ENCODE measurements at places on chromosomes 7 and 10.

DNA sequence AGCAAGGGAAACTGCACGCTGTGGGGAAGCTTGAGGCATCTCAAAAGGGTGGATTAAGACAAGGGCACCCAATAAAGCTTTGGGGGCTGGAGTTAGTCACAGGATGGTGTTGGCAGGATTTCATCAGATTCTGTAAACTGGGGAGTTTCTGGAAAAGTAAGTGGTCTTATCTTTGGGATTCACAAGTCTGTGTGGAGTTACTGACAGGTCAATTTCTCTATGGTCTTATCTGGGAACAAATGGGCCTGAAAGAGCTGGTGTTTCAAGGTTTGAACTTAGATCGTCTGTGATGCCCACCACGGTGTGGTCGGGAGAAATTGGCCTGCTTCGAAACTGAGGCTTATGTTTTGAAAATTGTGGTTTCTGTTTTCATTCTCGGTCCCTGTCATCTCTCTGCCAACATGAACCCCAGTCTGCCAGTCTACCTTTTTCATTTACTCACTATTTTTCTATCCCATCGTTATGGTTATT is 23.8 kb upstream of the AOAH start:
- no peak for DNase-seq

DNA sequence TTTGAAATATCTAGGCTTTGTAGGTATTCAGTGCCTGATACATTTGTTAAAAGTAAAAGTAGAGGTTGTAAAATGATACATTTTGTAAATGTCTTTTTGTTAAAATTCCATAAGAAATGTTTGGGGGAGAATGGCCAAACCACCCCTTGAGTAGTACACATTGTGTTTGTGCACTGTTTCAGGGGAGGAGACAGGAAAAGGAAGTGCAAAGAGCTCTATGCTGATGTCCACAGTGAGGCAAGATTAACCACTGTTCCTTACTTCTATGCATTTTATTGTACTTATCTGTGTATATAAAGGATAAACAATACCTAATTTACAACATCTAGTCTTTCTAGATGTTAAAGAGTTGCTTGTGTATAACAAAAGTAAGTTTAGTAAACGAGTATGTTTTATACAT is 7.4 kb upstream of the CYCS start:
- no peak for DNase-seq

DNA sequence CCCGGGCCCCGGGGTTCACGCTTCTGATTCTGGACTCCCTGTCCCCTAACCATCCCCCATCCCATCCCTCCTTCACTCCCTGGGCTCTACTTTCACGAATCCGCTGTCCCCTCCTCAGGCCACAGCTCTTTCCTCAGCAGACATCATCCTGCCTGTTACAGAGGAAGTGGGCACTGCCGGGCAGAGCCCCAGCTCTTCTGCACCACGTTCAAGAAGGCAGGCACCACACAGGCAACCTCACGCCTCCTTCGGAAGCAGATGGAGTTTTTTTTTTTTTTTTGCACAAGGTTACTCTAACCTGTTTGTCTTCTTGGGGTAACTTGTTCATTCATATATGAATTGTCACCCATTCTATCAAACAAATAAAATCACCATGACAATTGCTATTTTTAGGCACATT is 17.9 kb upstream of the ZNF32 start:
- DNase-seq: no peak

DNA sequence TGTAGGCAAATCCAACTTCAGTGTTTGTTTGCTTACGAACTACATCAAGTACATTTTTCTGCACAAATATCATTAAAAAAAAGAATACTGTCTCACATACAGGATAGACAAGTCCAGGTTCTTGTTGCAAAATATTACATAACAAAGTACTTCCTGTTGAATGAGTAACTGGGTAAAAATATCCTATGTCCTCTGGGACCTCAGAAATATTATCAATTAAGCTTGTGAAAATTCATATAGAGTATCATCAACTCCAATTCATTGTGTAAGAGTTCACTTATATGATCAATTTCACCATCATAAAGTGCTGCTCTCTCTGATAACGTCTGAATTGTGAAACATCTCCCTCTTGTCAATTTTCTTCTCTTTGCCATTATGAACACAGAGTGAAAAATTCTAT is 22.6 kb downstream of the HERC4 start:
- DNase-seq: no peak

DNA sequence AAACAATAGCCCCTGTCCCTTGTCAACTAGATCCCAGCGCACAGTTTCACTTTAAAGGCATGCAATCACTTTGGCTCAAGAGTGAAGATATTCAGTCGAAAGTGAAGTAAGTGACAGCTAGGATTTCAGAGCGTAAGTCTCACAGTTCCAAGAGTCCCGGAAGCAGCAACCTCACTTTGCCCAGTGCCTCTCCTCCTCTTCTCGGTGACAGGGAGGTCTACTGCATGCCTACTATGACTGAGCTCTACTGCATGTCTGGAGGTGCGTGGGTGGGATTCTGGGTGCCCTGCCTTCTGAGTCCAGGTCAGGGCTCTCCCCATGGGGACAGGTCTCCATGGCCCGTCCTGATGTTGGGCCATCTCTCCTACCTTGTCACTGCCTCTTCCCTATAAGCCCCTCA is 17.0 kb downstream of the PRKCQ start:
- no peak for DNase-seq

GRCh38 chr10:85187047-85187446 is 858.7 kb downstream of the CCSER2 start:
- DNase-seq: no peak

- DNase-seq: no peak
Observed at GRCh38 chr10:123800821-123801220, 90.8 kb downstream of the CPXM2 start.

DNA sequence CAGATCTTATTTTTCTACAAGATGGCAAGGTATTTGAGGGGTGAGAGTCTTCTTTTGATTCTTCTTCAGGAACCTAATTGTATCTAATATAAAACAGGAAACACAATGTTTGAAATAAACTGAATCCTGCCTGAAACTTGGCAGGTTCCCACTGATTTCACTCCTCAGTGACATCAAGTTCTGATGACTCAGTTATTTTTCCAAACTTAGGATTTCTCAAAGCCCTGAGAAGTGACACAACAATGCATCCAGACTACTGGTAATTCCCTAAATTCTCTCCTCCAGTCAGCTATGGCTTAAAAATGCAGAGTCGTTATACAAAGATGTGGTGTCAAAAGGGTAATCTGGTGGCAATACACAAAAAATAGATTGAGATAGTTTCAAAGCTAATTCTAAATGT is 80.9 kb downstream of the ABLIM1 start:
- peak; percentile 1 for DNase-seq

DNA sequence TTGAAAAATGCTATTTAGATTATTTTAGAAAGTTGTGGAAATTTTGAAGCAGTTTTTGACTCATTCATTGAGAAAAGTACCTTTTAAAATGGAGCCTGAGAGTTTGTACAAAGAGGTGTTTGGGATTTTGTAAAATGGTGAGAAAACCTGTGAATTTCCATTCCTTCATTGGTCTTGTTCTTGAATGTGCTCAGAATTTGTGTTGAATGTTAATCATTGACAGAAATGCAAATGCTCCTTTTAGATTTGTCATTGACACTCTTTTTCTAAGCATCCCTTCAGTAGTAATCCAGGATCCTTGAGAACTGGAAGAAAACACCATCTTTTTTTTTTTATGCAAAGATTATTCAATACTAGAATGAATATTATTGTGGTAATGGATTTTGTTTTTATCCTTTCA is 74.8 kb downstream of the LCOR start:
- no peak for DNase-seq

DNA sequence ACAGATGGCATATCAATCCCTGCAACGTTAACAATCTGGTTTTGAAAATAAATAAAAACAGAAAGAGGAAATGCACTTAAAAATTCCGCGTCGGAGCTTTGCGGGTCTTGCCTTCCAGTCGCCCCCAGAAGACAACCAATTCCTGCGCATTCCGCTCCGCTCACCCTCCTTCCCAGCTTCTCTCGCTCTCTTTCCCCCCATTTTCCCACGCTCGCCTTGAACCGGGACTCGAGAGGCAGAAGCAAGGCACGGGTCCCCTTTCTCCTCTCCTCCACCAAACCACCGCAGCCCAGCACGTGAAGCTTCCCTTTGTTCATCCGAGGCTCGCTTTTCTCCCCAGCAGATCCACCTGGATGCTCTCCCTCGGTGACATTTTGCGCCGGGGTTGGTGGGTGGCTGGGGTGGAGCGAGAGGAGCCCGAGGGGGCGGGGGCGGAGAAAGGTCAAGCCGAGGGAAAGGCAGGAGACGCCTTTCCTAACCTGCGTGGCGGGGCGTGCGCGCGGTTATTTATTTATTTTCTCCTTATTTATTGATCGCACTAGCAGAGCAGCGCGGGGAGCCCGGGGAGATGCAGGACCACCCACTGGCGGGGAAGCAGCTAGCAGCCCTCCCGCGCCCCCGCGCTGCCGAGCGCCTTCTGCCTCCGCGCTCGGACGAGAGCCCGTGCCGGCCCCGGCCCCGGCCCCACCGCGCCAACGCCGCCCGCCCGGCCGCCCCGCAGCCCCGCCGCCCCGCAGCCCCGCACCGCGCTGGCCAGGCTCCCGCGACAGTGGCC is at the start of gene KCND2:
KCND2 (plus strand) TSS at position 475 of the 775 bp plus-strand sequence.
- no peak for DNase-seq

GRCh38 chr10:109898007-109898406 is 25.3 kb downstream of the XPNPEP1 start:
- no peak for DNase-seq

- peak; percentile 88 for DNase-seq
Observed at GRCh38 chr10:105017116-105017515, 376.0 kb downstream of the SORCS3 start.

- DNase-seq: no peak
Observed at GRCh38 chr7:155789001-155789725, 23.1 kb downstream of the SHH start.

DNA sequence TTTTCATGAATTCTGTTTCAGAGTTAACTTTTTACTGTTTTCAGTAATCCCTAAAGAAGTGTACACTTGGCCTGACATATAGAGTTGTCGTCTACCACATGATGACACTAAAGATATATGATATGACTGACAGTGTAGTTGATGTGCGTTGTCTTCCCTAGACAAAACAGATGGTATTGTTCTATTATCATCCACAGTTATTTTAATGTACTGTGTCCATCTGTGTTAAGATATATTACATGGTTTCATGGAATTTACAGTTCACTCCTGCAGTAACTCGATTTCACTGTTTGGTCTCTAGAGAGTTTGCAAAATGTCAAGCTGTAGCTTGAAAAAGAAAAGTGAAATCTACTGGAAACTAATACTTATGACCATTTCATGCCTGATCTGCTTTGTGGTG is 18.1 kb downstream of the FOXP2 start:
- DNase-seq: no peak

- DNase-seq: no peak
Observed at GRCh38 chr7:492714-493065, 27.0 kb downstream of the PDGFA start.

DNA sequence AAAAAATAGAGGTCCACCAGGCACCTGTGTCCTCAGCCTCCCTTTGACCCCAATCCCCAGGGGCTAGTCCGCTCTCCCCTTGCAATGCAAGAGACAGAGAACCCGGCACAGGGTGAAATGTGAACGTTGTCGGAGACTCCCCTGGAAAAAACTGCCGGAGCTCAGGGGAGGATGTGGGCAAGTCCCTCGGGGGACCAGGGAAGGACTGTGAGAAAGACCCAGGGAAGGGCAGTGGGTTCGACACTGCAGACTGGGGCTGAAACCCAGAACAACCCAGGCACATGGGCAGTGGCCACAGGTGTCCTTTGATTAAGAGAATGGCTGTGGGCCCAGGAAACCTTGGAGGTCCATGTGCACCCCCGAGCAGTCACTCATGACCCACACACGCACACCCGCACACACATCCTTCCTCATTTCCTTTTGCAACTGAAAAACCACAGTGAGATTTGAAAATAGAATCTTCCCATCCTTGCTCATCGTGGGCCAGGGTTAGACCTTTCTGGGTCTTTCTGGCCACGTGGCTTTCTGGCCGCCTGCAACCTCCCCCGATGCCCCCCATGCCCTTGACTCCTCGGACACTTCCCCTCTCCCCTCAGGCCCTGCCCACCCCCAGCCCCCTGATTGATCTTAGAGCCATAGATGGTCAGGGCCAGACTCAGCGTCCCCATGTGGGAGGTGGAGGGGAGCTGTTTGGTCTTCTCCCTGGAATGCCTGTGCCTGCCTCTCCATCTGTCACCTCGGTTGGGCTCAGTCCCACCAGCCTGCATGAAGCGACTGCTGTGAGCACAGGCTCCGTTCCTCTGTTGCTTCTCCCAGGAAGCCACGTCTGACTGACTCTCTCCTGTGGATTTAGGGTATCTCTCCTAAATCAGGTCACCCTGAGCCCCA is 7.9 kb downstream of the LAT2 start:
- peak; percentile 34 for DNase-seq

DNA sequence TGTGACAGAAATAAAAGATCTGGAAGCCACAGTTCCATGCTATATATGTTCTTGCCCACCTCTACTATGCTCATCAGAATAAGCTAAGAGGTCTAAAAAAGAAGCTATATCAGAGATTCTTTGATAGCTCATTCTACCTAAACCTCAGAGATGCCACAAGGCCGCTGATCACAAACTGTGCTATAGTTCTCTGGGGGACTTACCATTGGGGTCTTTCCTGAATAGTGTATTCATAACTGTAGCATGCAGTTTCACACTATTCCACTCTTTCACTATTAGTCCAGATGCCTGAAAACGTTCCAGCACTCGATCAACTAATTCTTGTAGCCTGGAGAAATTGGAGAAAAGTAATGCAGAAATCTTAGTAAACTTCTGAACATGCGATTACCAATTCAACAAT is 44.5 kb upstream of the SPOCK2 start:
- DNase-seq: no peak

GRCh38 chr7:1848911-1849311 is 178.8 kb downstream of the ELFN1 start:
- DNase-seq: no peak

DNA sequence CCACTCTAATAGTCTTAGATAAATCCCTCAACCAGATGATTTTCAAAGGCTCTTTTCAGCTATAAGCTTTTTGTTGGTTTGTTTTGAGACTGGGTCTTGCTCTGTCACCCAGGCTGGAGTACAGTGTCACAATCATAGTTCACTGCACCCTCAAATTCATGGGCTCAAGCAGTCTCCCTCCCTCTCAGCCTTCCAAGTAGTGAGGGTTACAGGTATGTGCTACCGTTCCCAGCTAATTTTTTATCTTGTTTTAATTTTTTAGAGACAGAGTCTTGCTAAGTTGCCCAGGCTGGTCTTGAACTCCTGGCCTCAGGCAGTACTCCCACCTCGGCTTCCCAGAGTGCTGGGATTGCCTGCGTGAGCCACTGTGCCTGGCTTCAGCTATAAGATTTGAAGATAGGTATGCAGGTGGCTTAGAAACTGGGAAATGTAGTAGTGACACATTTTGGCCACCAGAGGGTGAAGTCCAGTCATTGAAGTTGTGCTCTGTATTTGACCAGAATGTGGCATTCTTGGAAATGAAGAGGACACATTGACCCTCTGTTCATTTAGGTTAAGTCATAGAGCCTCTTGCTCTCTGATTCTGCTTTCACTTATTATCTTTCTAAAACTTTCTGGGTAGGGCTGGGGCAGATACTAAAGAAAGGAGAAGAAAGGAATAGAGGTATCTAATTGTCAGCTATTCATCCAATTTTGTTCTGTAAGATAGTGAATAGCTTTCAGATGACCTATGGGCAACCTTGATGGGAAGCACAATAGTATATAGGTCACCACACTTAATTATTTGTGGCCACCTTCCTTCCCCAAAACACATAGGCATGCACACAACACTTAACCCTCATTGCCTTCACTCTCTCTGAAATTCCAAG is 36.0 kb downstream of the R3HCC1L start:
- DNase-seq: peak; percentile 35

- no peak for DNase-seq
Observed at GRCh38 chr7:1060315-1061072, 16.1 kb downstream of the GPR146 start.

- no peak for DNase-seq
Observed at GRCh38 chr7:117064688-117065087, 111.4 kb downstream of the ST7 start.
